ENCODE measurements at places on chromosomes 16 and 17. TPM values are rescaled to one million over a fixed set of nuclear protein-coding genes. Genes with fewer than 3 reads are reported as not detected.

Gene CFAP119
- 3.0 TPM for total RNA-seq

Gene TMC7
- not detected for total RNA-seq

Gene CMTM1
- total RNA-seq: 15.3 TPM

Gene TBC1D3K
- total RNA-seq: not detected

Gene SLC5A2
- total RNA-seq: not detected

Gene TMIGD1
- not detected for total RNA-seq

Gene C1QTNF1
- total RNA-seq: not detected

Gene CDC6
- total RNA-seq: 81.1 TPM

Gene ZP2
- not detected for total RNA-seq

Gene TBKBP1
- total RNA-seq: 3.0 TPM

Gene ABCC11
- 0.10 TPM for total RNA-seq

Gene TAT
- total RNA-seq: not detected

Gene IL34
- total RNA-seq: not detected

Gene KLHDC4
- total RNA-seq: 102 TPM

Gene KRTAP1-5
- total RNA-seq: not detected

Gene RAC3
- 12.2 TPM for total RNA-seq

Gene PIPOX
- 1.7 TPM for total RNA-seq

Gene GLIS2
- 0.17 TPM for total RNA-seq

Measured in activated CD4-positive, alpha-beta T cell treated with anti-CD3 and anti-CD28 coated beads, Interleukin-2, amount 10 ng/mL, durations not matched to agents 7 days and 5 days (primary cell).